GM12892 (cell line): ENCODE measurements at places on chromosomes 16 and 17.

GRCh38 chr17:79883202-79883601 lies 44.0 kb upstream of the CBX4 start:
- DNase-seq: no peak

GRCh38 chr16:88558457-88559442 lies 11.5 kb upstream of the ZC3H18 start:
- DNase-seq: no peak

DNA sequence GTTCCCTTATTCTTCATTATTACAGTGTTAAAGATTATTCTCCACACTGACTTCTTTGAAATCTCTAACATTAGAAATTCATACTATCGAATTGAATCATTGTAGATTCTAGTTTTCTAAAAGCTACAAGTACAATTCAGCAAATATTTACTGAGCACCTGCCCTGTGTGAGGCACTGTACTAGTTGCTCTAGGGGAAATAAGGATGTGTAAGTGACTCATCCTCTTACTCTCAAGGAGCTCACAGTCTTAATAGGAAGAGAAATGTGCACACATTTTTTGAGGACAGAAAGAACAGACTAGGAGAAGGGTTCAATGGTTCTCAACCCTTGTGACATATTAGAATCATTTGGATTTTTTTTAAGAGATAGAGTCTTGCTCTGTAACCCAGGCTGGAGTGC lies 7.7 kb upstream of the SLFN12L start:
- no peak for DNase-seq

- DNase-seq: no peak
Observed at GRCh38 chr16:1645914-1646525, 32.1 kb upstream of the JPT2 start.

DNA sequence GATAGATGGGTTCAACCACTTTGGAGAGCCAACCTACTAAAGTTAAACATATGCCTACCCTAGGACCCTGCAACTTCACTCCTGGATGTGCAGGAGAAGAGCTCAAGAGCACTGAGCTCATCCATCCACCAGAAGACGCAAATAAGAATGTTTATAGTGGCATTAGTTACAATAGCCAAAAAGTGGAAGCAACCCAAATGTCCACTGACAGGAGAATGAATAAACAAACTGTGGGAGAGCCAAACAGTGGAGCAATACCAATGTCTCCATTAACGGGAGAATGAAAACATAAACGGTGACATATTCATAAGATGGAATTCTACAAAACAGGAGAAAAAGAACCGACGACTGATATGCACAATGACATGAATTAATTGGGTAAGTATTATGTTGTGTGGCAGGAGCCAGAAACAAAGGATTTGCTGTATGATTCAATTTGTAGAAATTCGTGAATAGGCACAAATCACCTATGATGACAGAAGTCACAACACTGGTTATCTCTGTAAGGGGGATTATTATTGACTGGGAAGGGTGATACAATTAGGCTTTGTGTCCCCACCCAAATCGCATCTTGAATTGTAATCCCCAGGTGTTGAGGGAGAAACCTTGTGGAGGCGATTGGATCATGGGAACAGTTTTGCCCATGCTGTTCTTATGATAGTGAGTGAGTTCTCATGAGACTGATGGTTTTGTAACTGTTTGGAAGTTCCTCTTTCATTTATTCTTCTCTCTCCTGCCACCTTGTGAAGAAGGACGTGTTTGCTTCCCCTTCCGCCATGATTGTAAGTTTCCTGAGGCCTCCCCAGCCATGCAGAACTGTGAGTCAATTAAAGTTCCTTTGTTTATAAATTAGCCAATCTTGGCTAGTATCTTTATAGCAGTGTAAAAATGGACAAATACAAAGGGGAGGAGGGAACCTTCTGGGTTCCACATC lies 57.9 kb upstream of the PLCG2 start:
- DNase-seq: no peak

- no peak for DNase-seq
Observed at GRCh38 chr17:60559995-60560859, 34.2 kb upstream of the APPBP2 start.

- DNase-seq: peak; percentile 26
Observed at GRCh38 chr17:46191322-46192188, 1.7 kb downstream of the KANSL1 start.

GRCh38 chr16:50517450-50518252 lies 30.5 kb upstream of the NKD1 start:
- DNase-seq: no peak

- DNase-seq: no peak
Observed at GRCh38 chr16:84930298-84931106, 80.8 kb downstream of the ZDHHC7 start.

DNA sequence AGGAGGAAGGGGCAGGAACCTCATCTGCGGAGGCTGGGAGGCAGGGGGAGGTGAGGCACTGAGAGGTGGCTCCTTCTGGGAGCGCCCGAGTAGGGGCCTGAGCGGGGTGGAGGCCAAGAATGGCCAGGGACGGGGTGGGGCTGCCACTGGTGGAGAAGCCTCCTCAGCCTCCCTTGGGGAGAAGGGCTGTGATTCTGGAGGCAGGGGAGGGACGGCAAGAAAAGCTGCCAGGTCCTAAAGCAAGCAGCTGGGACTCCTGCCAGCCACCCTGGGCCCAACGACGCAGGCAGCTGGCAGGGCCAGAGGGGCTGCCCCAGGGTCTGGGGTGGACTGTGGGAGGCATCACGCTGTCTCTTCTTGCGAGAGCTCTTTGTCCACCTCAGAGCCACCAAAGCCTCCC lies 12.7 kb upstream of the MLKL start:
- DNase-seq: no peak

- no peak for DNase-seq
Observed at GRCh38 chr16:88859381-88860091, 2.6 kb downstream of the TRAPPC2L start.

- no peak for DNase-seq
Observed at GRCh38 chr16:80277182-80277581, 263.6 kb upstream of the DYNLRB2 start.

GRCh38 chr17:52678211-52678610 lies 519.7 kb upstream of the CA10 start:
- no peak for DNase-seq

DNA sequence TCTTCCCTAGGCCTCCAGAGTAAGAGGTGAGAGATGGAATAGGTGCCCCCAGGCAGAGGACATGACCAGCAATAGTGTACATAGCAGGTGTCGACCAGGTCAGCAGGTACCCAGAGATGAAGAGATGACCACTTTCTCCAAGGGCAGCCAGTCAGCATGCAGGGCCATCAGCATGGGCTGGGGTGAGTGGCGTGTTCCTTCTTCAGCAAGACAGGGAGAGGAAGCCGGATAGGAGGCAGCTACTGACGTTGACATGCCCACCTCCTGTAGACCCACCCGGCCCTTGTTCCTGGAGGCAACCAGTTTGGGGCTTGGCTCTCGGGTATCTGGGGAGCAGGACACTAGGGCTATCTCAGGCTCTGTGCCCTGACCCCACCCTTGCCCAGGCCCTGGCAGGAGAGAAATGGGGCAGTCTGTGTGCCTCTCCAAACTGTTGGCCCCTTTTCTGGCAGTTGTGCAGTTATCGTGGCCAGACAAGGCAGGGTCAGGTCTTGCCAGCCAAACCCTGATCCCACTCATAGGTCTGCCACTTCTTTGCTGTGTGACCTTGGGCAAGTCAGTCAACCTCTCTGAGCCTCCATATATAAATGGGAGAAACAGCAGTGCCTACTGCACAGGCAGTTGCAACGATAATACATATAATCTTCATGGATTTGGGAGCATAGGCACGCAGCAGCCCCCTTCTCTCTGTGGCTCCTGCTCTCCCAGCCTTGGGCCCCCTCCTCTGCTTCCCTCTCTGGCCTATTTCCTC lies 1.4 kb upstream of the NDRG4 start:
- no peak for DNase-seq

GRCh38 chr17:64174686-64175456 lies 44.9 kb upstream of the ERN1 start:
- DNase-seq: no peak
